ENCODE measurements at places on chromosomes 7 and 10. TPM values are rescaled to one million over a fixed set of nuclear protein-coding genes. Genes with fewer than 3 reads are reported as not detected.

DNA sequence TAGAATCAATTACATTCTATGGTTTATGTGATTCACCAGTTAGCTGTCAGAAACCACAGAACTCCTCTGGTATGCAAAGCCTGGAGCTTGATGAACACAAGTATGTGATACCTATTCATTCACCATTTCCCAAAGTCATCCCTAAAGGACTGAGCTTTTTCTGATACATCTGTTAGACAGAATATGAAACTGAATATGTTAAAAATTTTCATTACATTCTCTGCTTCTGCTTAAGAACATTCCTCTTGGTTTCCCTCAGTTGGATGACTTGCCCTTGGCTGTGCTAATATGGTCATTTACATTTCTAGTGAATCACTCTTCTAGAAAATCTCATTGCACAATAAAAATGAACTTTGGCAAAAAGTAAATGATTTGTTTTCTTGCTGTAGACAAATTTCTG lies 10.8 kb upstream of the PON1 start:
- no peaks in the 10 kb centered on the region for H3K27me3 ChIP-seq
- peaks cover 12% of the 10 kb centered on the region for H3K4me1 ChIP-seq
- H3K36me3 ChIP-seq = no peaks in the 10 kb centered on the region

- H3K36me3 ChIP-seq = peaks cover 48% of the 10 kb centered on the region
- H3K4me3 ChIP-seq = no peak overlapping the region
- peaks cover 2% of the 10 kb centered on the region for H3K4me1 ChIP-seq
- H3K27ac ChIP-seq = no peak overlapping the region
- DNase-seq = no peak
- H3K27me3 ChIP-seq = no peaks in the 10 kb centered on the region
These were observed 146.1 kb downstream of the GRK5 start for GRCh38 chr10:119353421-119353820.

DNA sequence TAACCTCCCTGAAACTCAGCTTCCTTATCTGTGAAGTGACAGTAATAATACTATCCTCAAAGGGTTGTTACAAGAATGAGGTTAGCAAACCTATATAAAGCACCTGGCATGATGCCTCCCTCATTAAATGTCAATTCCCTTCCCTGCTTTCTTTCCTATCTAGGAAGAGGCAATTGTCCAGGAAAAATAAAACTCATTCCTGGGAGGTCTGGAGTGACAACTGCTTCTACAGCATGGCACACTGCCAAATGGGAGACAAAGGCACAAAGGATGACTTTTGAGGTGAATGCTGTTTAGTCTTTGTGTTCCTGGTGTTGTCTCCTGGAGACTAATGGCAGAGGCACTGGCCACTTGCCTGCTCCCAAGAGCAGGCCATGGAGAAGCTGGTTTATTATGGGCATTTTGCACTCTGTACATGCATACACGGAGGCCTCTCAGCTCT lies 32.2 kb upstream of the PDE1C start:
- no peaks in the 10 kb centered on the region for H3K36me3 ChIP-seq
- no peaks in the 10 kb centered on the region for H3K4me1 ChIP-seq
- no peak overlapping the region for H3K4me3 ChIP-seq
- no peak overlapping the region for H3K27ac ChIP-seq
- no peaks in the 10 kb centered on the region for H3K27me3 ChIP-seq
- DNase-seq = no peak

- peaks cover 8% of the 10 kb centered on the region for H3K4me1 ChIP-seq
- H3K27me3 ChIP-seq = peaks cover under 1% of the 10 kb centered on the region
These were observed 43.8 kb downstream of the ADAMTS14 start for GRCh38 chr10:70715853-70716795.

Gene GPR85
- total RNA-seq = not detected

Measured in activated T-helper 1 cell treated with anti-CD3 and anti-CD28 coated beads, Interleukin-12 subunit alpha, Interleukin-12 subunit beta, Interleukin-2, Interleukin-4 antibody, amounts not matched to agents 30 ng/mL and 10 ng/mL and 1 ng/mL, durations not matched to agents 14 hours and 24 hours and 36 hours (primary cell).